ENCODE measurements at places on chromosomes 7 and 10. TPM values are rescaled to one million over a fixed set of nuclear protein-coding genes. Genes with fewer than 3 reads are reported as not detected.

The SAP25 gene
- 20.9 TPM for total RNA-seq

The SPDYE11 gene
- total RNA-seq = not detected

The CTTNBP2 gene
- not detected for total RNA-seq

The ADIRF gene
- not detected for total RNA-seq

The DMBT1 gene
- total RNA-seq = not detected

The ARHGAP22 gene
- total RNA-seq = not detected

The GRM3 gene
- not detected for total RNA-seq

The LRIT1 gene
- not detected for total RNA-seq

The COBL gene
- total RNA-seq = not detected

The GARIN1A gene
- total RNA-seq = 3.4 TPM

The DNAH11 gene
- 2.3 TPM for total RNA-seq

The LIPF gene
- total RNA-seq = not detected

The TSPAN13 gene
- total RNA-seq = 0.61 TPM

The DLD gene
- total RNA-seq = 77.9 TPM

The NUDT1 gene
- 72.1 TPM for total RNA-seq

The PDIA4 gene
- total RNA-seq = 174 TPM

The PIP gene
- total RNA-seq = not detected

The CASD1 gene
- 15.9 TPM for total RNA-seq
